ENCODE measurements at places on chromosomes 1 and 21.

DNA sequence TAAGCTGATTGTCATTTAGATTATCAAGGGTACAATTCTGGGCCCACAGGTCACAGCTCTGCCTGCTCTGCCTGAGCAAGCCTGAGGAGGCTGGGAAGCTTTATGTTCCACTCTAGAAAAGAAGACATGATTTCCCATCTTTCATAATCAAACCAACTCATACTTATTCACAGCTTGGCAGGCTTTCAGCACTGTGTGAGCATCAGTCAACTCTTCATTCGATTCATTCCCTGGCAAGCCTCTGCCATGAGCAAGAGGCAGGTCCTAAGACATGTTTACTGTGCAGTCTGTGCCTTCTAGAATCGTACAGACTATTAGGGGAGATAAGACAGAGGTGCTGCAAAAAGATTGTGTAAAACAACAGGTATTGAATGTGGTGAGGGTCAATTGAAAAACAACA, 24.5 kb upstream of the KIRREL1 start:
- no peak for DNase-seq

GRCh38 chr1:231419147-231419546, 2.9 kb downstream of the EGLN1 start:
- DNase-seq = no peak

GRCh38 chr1:2025491-2025981, 6.4 kb downstream of the GABRD start:
- DNase-seq = no peak

GRCh38 chr1:71462247-71462646, 381.4 kb upstream of the ZRANB2 start:
- DNase-seq = no peak

DNA sequence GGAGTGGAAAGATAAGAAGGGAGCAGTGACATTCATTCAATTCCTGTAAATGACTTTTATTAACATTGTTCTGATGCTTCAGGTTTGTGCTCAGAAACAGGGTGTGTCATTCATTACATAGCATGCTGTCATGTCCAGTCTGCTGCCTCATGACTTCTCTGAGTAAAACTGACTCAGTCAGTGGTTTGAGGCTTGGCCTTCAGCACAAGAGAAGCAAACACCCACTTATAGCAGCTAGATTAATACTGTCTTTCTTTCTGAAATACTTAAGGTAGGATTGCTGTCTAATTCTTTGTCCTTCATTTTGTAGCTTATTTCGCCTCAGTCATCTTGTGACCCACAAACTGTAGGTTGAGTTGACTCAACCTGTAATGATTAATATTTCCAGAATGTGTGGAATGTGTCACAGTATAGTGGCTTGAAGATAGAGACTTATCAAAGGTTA, 32.9 kb downstream of the RASAL2 start:
- DNase-seq = no peak

DNA sequence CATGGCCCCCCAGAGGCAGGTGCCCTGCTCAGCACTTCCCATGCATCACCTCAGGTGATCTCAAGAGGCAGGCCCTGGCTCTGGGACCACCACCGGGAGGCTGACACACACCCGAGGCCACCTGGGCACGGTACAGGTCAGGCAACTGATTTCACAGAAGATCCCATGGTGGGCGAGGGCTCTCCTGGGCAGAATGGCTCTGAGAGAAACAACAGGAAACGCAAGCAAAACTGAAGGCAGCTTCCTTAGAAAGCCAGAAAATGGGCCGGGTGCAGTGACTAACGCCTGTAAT, 11.4 kb upstream of the SKI start:
- DNase-seq = no peak

DNA sequence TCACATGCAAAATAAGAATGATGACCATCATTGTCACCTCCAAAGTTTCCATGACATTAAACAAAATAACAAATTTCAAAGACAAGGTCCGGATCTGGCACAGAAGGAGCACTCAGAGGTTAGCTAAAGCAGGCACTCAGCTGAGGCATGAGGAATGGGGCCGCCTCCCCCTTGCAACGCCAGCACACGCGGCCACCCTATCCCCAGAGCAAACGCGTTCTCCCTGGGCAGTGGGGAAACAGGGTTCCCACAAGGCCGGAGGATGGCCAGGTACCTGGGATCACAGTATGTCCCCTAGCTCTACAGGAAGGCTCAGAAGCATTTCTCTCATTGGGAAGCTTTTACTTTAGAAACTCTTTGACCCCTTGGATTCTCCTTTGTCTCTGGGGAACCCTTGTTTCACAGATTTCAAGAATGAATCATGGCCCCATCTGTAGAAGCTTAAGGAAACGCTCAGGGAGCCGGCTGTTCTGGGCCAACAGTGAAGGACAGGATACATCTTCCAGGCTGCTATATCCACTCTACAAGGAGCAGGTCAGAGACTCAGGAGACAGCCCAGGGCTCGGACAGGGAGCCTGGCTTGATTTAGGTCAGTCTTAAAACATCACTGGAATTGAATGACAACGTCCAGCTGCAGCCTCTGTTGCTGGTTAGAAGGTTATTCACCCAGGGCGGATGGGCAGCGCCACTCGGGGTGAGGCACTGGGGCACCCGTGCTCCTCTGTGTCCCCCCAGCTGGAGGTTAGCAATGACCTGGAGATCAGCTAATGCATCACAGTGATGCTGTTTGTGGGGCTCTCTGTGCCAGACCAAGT, 496.4 kb downstream of the NPHP4 start:
- no peak for DNase-seq

- no peak for DNase-seq
These were observed 142.4 kb downstream of the NAV1 start for GRCh38 chr1:201681375-201681774.

DNA sequence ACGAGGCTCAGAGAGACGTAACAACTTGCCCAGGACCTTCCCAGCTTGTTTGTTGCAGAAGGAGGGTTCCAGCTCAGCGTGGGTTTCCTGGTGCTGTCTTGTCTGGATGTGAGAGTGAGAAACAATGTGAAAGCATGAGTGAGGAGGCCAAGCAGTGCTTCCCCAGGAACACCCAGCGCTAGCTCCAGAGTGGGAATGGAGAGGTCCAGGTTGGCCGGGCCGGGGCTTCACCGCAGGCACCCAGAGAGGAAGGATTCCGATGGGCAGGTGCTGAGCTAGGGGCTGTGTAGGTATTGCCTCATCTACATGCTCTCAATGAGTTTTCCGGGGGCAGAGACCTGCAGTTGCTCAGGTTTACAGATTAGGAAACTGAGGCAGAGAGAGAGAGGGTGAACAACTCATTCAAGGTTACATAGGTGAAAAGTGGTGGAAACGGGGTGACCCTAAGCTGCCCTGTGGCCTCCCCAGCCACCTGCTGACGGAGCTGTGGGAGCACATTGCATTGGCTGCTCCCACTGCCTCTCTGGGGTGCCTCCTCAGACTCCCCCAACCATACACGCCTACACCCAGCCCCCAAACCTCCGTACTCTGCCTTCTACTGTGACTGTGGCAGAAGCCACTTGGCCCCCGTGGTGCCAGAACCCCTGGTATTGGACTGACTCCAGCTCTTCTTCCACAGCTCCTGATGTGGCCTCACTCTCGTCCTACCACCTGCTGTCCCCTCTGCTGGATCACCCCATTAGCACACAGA, 51.2 kb downstream of the B3GALT5 start:
- no peak for DNase-seq

DNA sequence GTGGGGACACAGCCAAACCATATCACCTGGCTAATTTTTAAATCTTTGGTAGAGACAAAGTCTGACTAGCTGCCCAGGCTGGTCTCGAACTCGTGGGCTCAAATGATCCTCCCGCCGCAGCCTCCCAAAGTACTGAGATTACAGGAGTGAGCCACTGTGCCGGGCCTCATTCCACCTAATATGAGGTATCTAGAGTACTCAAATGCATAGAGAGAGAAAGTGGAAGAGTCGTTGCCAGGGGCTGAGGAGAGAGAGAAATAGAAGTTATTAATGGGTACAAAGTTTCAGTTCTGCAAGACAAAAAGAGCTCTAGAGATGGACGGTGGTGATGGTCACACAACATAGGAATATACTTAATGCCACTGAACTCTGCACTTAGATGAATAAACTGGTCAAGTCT, 119.6 kb downstream of the TOMM20 start:
- DNase-seq = no peak

GRCh38 chr1:164836614-164837018, 277.6 kb downstream of the PBX1 start:
- DNase-seq = no peak

DNA sequence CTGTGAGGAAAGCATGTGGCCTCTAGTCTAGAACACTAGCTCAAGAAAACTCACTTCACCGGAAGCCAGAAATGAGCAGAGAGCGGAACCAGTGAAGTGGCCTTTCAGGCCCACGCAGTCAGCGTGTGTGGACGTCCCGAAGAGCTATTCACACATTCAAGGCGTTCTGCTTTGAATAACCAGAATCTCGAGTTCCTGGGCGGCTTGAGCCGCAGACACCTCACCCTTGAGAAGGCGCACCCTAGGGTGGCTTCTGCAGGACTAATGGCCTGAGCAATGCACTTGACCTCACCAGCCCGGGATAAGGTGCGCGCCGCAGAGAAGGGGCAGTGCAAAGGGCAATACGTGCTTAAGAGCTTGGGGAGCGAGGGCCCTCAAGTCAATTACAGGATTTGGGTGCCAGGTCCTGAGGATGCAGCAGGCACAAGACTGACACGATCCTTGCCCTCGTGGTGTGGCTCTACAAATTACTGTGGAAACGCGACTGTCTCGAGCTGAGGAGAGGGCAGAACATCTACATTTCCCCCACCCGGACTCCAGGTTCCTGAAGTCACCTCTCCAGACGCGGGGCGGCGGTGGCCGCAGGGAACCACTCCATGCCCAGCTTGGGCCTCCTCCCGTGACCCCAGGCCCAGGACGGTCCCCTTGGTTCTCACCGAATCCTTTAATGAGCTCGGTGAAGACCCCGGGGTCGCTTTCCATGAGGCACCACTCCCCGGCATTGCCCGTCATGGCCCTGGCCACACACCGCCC, 455 bp downstream of the UCHL5 start:
- DNase-seq = no peak

GRCh38 chr1:155282488-155283091, 5.3 kb downstream of the HCN3 start:
- no peak for DNase-seq

DNA sequence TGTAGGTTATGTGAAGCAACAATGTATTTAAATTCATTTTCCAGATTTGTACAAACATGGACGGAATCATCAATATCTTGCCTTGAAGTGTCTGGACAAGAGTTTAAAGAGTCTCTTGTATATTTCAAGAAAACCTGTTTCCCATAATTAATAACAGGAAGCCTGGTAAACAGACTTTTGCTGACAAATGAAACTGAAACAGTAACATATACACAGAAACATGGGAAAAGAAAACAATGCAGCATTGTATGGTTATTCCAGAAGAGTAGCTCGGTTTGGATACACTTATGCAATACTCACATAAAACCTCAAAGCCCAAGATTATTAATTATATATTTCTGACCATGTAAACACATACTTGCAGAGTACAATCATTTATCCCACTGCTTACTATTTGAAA, 265.5 kb downstream of the PTPRC start:
- no peak for DNase-seq

DNA sequence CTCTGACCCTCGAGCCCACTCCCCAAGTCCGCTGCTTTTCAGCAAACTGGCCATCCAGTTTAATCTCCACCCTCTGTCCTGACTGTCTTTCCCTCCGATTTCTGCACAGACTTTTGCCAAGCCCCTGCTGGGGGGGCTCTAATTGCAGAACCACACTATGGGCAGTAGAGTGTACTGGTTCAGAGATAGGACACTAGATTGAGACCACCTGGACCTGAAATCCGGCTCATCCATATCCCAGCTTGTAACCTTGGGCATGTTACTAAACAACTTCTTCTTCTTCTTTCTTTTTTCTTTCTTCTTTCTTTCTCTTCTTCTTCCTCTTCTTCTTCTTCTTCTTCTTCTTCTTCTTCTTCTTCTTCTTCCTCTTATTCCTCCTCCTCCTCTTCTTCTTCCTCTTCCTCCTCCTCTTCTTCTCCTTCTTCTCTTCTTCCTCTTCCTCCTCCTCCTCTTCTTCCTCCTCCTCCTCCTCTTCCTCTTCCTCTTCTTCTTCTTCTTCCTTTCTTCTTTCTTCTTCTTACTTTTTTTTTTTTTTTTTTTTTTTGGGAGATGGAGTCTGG, 7.7 kb downstream of the LRRC71 start:
- DNase-seq = no peak

DNA sequence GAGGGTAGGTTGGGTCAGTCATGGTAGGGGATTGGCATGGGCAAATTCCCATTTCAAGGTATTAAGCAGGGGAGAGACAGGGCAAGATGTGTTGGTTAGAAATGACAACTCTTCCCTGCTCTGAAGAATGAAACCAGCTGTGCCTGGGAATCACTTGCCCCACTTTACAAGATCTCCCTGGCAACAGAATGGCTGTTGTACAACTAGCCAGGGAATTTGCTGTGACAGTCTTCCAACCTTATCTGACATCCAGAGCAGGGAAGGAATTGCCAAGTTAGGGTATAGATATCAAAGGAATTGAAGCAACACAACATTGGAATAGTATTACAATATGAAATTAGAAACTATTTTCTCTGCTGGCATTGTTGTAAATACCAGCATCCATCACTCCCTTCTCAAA, 154.7 kb downstream of the CACNA1E start:
- DNase-seq = no peak

GRCh38 chr21:38599381-38599975, 101.2 kb upstream of the ERG start:
- DNase-seq = no peak

DNA sequence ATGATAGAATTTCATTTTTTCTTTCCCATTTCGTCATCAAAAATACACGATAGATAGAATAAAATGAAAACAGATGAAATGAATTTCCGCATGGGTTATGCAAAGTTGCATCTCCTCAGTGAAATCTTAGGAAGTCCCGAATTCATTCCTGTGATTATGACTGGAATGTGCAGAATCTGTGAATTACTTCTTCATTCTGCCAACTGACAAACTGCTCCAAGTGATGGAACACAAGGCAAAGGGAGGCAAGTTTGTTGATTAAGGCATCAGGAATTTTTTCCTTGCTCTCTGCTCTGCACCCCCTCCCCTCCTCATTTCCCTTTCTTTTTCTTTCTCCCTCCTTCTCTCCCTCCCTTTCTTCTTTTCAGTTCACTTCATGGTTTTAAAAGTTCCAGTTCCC, 37.0 kb upstream of the ADGRL4 start:
- no peak for DNase-seq

DNA sequence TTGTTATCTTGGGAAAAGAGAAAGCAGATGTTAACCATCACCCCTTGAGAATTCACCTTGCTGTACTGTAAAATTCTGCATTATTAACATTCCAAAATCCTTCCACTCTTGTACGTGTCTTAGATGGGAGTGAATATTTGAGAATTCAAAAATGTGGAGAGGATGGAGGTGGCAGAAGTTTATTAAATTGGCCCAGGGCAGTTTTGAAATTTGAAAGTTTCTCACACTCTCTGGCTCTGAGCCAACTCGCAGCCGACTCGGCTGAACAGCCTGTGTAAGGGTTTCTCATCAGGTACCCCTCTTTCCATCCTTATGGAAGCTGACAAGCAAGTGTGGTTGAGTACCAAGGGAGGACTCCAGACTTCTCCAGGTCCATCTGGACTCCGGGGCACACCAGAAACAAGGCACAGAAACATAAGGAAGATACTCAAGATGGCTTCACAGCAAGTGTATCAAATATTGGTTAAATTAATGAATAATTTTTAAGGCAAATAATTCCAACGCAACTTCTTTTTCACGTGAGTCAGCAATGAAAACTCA, 45.1 kb downstream of the RRAGC start:
- DNase-seq = no peak
